Activated CD4-positive, alpha-beta T cell treated with anti-CD3 and anti-CD28 coated beads for 24 hours (primary cell): ENCODE measurements at places on chromosomes 7 and 10.

DNA sequence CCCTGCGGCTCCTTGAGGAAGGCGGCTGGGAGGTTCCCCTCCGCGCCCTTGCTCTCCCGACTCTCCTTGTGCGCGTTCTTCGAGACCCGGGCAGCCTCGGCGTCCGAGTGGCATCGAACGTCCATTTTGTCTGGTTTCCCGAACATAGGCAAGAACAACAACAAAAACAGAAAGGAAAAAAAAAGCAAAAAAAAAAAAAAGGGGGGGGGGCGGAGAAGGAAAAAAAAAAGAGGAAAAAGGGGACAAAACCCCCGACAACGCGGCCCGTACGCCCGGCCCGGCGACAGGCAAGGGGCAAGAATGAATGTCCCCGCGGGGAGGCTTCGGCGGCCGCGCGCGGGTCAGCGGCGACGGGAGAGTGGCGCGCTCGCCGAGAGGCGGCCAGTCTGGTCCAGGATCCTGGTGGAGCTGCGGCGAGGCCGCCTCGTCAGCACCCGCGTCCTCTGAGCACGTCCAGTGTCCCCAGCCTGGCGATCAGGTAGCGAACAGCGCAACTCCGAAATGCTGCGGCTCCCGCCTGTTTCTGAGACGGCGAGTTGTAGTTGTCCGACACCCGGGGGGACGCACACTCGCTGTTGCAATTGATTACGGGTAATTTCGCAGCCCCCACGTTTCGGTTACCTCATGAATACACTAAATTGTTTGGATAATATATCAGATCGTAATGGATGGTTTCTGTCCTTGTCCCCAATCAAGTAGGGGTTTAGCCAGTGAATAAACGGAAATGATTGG lies at the start of gene VAX1:
TSS of gene VAX1 (minus strand) at position 360 of the 732 bp plus-strand sequence. CDS start at position 146, 214 bp downstream.
- DNase-seq = no peak

GRCh38 chr7:66539902-66540375 lies 88.7 kb upstream of the KCTD7 start:
- no peak for DNase-seq

GRCh38 chr10:127243490-127244272 lies 47.3 kb upstream of the INSYN2A start:
- no peak for DNase-seq

DNA sequence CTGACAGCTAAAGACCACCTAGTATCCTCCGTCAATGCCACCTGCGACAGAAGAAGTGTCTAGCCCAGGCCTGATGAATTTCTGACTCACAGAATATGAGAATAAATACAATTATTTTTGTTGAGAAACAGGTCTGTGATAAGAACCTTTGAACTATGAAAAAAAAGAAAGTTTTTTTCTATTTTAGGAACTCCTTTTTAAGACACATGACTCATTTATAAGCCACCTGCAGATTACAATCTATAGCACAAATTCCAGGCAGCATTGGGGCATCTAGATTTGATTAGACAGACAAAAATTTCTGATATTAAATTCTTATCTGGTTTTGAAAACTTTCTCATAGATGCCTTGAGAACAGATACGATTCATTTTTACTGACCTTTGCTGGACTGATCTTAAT lies 256.7 kb upstream of the LYZL1 start:
- DNase-seq = no peak

DNA sequence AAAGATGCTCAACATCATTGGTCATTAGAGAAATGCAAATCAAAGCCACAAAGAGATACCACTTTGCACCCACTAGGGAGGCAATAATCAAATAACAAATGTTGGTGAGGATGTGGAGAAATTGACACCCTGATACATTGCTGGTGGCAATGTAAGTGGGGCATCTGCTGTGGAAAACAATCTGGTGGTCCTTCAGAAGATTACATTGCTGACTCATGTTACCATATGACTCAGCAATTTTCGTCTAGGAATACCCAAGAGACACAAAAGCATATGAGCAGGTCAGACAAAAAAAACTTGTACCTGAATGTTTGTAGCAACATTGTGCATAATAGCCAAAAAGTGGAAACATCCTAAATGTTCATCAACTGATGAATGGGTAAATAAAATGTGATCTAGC lies 4.9 kb upstream of the CLDN3 start:
- no peak for DNase-seq
